ENCODE measurements at places on chromosomes 5 and 9. TPM values are rescaled to one million over a fixed set of nuclear protein-coding genes. Genes with fewer than 3 reads are reported as not detected.

- H3K4me3 ChIP-seq: no peak overlapping the region
- no peaks in the 10 kb centered on the region for H3K36me3 ChIP-seq
- DNase-seq: no peak
- H3K4me1 ChIP-seq: peaks cover 8% of the 10 kb centered on the region
These were observed 10.5 kb upstream of the GALNT10 start for GRCh38 chr5:154179846-154180710.

GRCh38 chr5:67182301-67182790 is 14.3 kb downstream of the CD180 start:
- no peak for DNase-seq
- H3K4me3 ChIP-seq: no peak overlapping the region
- no peaks in the 10 kb centered on the region for H3K36me3 ChIP-seq
- peaks cover under 1% of the 10 kb centered on the region for H3K27me3 ChIP-seq

DNA sequence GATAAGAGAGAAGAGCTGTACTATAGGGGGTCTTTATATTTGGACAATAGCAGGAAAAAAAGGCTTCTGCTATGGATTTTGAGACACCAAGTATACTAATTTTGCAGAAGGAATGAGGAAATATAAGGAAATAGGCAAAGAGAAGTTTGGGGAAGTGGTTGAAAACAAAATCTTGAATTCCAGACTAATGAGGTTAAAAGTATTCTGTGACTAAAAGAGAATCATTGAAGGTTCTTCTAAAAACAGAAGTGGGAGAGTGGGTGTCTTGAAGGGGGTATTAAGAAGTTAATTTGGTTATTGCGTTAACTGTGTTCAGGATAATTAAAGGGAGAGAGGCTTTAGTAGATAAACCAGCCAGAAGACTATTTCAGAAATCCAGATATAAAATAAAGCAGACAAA is 148.7 kb downstream of the RFK start:
- no peak overlapping the region for H3K27ac ChIP-seq
- no peaks in the 10 kb centered on the region for H3K4me1 ChIP-seq
- peaks cover 18% of the 10 kb centered on the region for H3K27me3 ChIP-seq

SLC36A2 gene
- not detected for total RNA-seq

All from osteocyte (in vitro differentiated cells).